ENCODE measurements at places on chromosomes 6 and 20.

DNA sequence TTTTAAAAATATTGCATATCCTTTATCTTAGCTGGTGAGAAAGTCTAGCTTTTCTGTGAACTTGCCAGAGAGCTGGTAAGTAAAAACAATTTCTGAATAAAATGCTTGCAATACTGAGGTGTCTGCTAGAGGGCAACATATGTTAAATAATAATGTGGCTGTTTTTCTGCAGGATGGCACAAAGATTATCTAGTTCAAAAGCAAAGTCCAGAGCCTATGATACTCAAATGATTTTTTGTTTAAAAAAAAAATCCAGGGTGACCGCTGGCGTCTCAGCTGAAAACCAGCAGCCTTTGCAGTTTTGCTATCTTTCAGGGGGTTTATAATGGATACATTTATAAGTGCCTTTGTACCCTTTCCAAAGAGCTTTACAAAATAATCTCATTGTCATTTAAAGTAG lies 194.9 kb downstream of the PHACTR1 start:
- DNase-seq, result no peak

- DNase-seq, result no peak
Measured at GRCh38 chr6:107110200-107110599, 5.1 kb downstream of the BEND3 start.

- no peak for DNase-seq
Measured at GRCh38 chr20:10667560-10668167, 6.1 kb downstream of the JAG1 start.

DNA sequence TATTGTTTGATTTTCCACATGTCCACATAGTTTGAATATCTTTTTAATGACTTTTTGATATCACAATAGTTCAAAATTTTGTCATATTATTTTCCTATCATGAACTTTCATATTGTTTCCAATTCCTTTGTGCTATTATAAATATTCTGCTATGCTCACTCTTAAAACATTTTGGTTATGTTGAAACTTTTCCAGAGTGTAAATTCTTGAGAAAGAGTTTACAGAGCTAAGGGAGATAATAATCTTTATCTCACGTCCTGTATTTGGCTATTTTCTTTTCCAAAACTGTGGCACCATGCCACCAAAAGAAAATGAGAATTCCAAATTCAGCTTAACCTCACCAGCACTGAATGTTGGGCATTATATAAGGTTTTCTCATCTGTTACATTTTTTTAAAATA lies 210.9 kb downstream of the TFAP2B start:
- no peak for DNase-seq

GRCh38 chr6:160036790-160037206 lies 67.9 kb downstream of the IGF2R start:
- DNase-seq, result no peak

- no peak for DNase-seq
Measured at GRCh38 chr20:52129611-52130010, 62.0 kb downstream of the ZFP64 start.

DNA sequence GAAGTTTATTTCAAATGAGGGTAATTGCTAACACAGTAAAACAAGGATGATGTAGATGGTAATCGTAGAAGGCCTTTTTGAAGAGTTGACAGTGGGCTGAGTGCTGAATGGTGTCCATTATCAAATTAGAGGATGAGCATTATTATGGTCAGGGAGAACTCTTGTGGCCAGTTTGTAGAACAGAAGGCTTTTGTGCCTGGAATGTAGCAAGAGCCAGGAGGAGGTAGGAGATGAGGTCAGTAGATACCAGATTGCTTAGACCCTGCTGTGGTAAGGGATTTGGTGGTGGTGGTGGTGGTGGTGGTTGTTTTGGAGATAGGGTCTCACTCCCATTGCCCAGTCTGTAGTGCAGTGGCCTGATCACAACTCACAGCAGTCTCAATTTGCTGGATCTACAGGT lies 6.2 kb downstream of the CSE1L start:
- DNase-seq, result no peak

GRCh38 chr6:163383912-163384311 lies 30.6 kb upstream of the QKI start:
- DNase-seq, result no peak

- no peak for DNase-seq
Measured at GRCh38 chr6:110626442-110626841, 150.0 kb upstream of the SLC22A16 start.

DNA sequence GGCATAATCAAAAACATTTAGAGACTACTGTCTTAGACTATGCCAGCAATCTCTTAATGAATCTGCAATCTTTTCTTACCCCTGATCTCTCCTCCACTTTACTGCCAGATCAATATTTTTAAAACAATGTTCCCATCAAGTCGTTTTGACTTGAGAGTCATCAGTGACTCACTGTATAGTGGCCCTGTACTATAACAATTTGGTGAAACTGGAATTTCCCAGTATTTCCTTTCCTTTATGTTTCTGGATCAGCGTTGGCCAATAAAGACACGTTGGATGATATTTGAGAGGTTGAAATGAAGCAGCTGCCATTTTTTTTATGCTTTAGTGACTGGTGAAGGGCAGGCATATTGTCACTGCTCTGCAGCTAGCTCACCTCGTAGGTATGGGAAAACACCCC lies 10.1 kb upstream of the SMIM13 start:
- DNase-seq, result no peak

GRCh38 chr6:62393608-62394007 lies 107.6 kb upstream of the KHDRBS2 start:
- no peak for DNase-seq

DNA sequence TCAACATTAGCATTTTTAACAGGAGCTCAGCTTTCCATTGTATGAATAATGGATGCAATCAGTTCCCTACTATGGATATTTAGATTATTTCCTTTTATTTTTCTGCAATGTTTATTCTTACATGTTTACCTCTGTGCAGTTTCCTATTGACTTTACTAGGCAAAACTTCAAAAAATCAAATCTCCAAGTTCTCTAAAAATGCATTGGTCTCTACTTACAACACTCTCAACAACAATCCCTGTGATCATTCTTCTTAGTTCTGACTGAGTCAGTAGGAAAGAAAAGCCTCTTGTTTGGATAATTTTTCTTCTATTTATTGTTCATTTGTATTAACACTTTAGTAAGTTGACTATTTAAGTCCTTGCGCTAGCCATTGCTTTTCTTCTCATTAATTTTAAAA lies 126.1 kb downstream of the KIF13A start:
- DNase-seq, result no peak

GRCh38 chr6:54491431-54491830 lies 183.2 kb downstream of the TINAG start:
- no peak for DNase-seq

DNA sequence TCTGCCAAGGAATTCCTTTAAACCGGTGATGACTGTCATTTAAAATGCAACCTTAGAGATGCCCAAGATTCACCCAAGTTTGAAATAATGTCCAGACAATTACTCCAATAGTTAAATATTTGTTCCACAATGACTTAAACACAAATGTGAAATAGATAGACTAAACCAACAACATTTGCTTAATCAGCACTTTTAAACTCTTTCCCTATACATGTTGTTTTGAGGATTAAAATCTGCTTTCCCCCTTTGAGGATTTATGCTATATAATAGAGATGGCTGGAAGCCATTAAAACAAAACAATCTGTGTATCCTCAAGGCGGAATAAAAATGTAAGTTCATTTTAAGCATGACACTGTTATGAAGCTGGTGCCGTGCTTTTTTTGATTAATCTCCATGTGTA lies 297.8 kb upstream of the RSPO3 start:
- no peak for DNase-seq

GRCh38 chr6:132227904-132228303 lies 173.4 kb downstream of the MOXD1 start:
- DNase-seq, result no peak

GRCh38 chr6:169997930-169998218 lies 246.5 kb downstream of the ERMARD start:
- DNase-seq, result no peak

GRCh38 chr20:18031050-18031449 lies 26.7 kb downstream of the OVOL2 start:
- no peak for DNase-seq

- no peak for DNase-seq
Measured at GRCh38 chr6:128206610-128207426, 306.0 kb upstream of the THEMIS start.

- DNase-seq, result no peak
Measured at GRCh38 chr6:139473231-139473701, 98.8 kb upstream of the CITED2 start.

DNA sequence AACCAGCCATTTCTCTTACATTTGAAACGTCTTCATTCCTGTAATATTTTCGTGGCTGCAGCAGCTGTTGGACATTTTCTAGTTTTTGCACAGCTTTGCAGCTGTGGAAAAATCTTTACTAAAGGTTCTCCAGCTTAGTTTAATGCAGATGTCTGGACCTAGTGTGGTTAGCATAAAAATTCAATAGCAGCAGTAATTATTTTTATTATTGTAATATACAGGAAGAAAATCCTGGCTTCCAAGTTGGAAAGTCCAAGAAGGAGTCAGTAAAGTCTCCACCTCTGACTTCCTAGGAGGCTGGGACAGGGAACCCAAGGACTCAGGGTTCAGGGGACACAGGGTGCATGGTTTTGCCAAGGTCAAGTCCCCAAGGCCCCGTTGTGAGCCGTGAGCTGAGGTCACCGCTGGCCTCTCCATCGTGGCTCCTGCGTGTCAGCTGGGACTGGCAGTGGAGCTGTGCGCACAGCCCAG lies 230.6 kb downstream of the FNDC1 start:
- no peak for DNase-seq

- DNase-seq, result no peak
Measured at GRCh38 chr20:23412026-23412425, 9.3 kb downstream of the NAPB start.

- DNase-seq, result no peak
Measured at GRCh38 chr6:159713984-159714383, 13.3 kb upstream of the WTAP start.

- no peak for DNase-seq
Measured at GRCh38 chr20:62336329-62336728, 30.8 kb downstream of the LAMA5 start.

- no peak for DNase-seq
Measured at GRCh38 chr20:53773792-53774401, 180.3 kb upstream of the ZNF217 start.

DNA sequence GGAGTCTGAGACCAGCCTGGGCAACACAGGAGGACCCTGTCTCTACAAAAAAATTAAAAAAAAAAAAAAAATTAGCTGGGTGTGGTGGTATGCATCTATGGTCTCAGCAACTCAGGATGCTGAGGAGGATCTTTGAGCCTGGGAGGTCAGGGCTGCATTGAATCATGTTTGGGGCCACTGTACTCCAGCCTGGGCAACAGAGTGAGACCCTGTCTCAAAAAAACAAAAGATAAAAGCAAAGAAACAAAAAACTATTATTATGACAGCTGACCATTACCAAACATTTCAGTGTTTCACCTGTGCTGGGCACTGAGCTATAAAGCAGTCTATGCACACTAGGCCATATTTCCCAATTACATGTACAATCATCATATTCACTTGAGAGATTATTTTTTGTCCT lies 35.7 kb downstream of the COX4I2 start:
- no peak for DNase-seq

- no peak for DNase-seq
Measured at GRCh38 chr6:51805517-51805916, 281.9 kb downstream of the PKHD1 start.

DNA sequence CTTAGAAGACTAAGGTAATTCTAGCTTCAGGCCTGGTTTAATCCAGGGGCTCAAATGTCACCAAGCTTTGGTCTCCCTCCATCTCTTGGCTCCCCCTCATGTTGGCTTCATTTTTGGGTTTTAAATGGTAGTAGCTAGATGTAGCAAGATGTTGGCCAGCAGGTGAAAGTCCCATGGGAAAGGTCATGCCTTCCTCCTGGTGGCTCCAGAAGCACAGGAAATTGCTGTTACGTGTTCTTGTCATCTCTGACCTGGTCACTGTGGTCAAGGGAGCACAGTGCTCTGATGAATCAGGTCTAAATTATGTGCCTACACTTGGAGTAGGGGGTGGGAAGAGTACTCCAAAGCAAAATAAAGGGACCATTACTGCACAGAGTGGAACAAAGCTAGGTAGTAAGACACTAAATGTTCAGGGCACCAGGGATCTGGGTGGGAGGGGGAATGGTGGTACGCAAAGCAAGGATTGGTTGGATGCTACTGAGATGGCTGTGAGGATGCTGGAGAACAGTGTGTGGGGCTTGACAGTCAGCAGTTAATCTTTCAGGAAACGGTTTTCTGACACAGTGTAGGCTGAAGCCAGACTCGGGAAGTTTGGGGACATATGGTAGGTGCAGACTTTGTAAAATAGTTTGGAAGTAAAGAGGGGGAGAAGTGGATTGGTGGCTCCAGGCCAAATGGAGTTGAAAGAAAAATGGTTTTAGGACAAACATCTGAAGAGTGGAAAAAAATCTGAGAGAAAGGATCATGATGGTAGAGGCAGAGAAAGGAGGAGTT lies 30.1 kb downstream of the CDS2 start:
- no peak for DNase-seq

DNA sequence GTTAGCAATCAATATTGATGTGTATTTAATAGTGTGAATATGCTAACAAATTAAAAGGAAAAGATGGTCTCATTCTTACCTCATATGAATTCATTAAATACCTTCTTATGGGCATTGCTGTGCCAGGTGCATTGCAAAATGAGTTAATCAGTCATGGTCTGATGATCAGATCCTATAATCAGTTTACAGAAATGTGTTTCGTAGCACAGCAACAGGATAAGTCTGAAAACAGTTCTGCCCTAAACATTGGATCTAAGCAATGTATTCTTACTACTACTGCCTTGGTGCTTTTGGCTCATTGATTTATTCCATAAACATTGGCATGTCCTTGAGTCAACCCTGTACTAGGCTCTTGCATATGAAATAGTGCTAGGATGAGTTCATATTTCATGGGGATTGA lies 417.0 kb upstream of the JAG1 start:
- no peak for DNase-seq

DNA sequence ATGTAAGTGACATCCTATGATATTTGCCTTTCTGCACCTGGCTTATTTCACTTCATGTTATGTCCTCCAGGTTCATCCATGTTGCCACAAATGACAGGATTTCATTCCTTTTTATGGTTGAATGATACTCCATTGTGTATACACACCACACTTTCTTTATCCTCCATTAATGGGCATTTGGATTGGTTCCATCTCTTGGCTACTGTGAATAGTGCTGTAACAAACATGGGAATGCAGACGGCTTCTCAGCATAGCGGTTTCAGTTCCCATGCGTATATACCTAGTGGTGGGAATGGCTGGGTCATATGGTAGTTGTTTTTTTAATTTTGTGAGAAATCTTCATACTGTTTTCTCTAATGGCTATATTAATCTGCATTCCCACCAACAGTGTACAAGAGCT lies 14.8 kb downstream of the MTHFD1L start:
- no peak for DNase-seq

GRCh38 chr6:1749041-1749440 lies 139.3 kb downstream of the FOXC1 start:
- DNase-seq, result no peak

DNA sequence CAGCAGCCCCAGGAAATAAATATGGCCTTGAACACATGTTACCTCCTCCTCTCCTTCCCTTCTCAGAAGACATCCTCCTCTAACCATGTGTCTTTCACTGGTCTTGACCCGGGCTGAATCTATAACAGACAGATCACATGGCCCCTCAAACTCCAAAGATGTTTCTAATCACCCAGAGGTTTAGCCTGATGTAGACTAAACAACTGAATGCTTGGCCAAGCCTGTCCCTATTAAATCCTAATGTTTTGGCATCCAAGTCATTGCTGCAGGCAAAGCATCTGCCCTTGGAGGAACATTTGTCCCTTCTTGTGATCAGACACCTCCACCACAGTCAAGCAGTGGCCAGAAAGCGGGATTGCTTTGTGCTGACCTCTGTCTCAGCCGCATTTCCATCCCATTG lies 65.5 kb downstream of the ANKRD60 start:
- DNase-seq, result no peak

- DNase-seq, result no peak
Measured at GRCh38 chr20:3749087-3749688, 16.7 kb downstream of the HSPA12B start.

Data from LNCaP clone FGC (cell line).